Activated CD4-positive, alpha-beta memory T cell treated with anti-CD3 and anti-CD28 coated beads, Interleukin-2, amount 10 ng/mL, durations not matched to agents 7 days and 5 days (primary cell): ENCODE measurements at places on chromosomes 1 and 21. TPM values are rescaled to one million over a fixed set of nuclear protein-coding genes. Genes with fewer than 3 reads are reported as not detected.

- H3K4me3 ChIP-seq: no peak overlapping the region
- peaks cover 2% of the 10 kb centered on the region for H3K4me1 ChIP-seq
- no peak for DNase-seq
- H3K36me3 ChIP-seq: no peaks in the 10 kb centered on the region
- no peak overlapping the region for H3K27ac ChIP-seq
Measured at GRCh38 chr1:223487887-223488259, 94.7 kb downstream of the CCDC185 start.

Gene AMPD1
- total RNA-seq: not detected

DNA sequence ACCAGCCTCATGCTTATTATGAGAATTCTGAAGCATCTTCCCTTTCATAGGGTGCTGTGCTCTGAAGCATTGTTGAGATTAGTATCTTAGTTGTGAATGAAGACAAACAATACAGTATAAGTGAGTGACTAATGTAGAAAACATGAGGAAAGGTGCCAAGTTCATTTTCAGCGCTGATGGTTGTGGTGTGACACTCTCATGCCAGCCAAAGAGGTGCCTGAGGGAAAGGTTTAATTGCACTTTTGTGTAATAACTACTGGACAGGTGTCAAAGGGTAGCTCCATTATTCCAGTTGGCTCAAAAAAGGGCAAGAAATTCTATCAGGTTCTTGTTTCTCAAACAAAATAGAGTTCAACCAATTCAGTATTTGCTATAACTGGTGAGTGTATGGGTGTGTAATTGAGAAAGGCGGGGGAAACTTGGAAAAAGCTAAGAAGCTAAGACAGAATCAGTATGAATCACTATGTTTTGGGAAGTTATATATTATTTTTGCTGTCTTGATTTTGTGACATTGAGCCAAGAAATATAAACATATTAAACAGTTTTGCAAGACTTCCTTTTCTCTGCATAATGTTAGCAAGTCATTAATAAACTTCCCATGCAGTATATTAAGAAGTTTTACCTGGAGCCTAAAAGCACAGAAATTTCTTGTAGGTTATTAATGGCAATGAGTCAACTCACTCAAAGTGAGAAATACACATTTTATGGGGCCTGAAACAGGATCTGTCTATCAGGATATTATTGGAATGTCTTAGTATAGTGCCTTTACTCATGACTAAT lies 31.8 kb downstream of the KCNK2 start:
- no peak overlapping the region for H3K4me3 ChIP-seq
- no peaks in the 10 kb centered on the region for H3K27me3 ChIP-seq
- no peaks in the 10 kb centered on the region for H3K36me3 ChIP-seq
- no peaks in the 10 kb centered on the region for H3K4me1 ChIP-seq
- no peak for DNase-seq
- H3K27ac ChIP-seq: no peak overlapping the region

Gene ADAMTS4
- total RNA-seq: 0.83 TPM

GRCh38 chr1:1892079-1892762 lies 1.3 kb upstream of the GNB1 start:
- H3K36me3 ChIP-seq: peaks cover 24% of the 10 kb centered on the region
- DNase-seq: no peak
- peaks cover 6% of the 10 kb centered on the region for H3K27me3 ChIP-seq
- peak overlapping the region; percentile 76 for H3K27ac ChIP-seq
